ENCODE measurements at places on chromosomes 3 and 15.

DNA sequence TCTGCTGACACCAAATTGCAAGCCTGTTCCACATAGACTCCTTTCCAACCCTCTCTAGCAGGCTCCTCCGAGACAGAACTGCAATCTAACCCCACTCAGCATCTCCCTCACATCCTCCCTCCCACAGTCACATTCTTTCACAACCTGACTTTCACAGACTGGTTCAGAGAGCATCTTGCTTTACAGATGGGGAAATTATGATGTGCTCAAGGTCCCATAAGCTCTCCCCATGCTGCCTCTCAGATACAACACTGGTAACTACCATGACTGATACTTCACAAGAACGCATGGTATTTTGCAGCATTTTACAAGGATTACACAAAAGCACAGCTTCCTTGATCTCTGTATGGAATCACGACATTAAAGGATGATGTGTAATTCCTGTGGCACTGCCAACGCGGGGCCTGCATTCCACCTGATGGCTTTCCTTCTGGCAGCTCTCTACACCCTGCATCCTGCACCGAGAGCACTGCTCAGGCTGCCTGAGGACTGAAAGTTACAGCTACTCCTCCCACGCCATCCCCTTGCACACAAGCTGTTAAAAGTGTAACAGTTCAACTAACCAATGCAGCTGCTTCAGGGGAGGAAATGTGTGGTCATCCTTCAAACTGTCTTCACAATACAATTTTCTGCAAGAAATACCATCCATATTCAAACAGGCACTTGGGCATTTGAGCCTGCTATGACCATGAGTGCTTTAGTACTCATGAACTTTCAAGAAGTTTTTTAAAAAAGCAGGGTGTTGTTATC is 27.6 kb downstream of the TBC1D2B start:
- no peak for DNase-seq

DNA sequence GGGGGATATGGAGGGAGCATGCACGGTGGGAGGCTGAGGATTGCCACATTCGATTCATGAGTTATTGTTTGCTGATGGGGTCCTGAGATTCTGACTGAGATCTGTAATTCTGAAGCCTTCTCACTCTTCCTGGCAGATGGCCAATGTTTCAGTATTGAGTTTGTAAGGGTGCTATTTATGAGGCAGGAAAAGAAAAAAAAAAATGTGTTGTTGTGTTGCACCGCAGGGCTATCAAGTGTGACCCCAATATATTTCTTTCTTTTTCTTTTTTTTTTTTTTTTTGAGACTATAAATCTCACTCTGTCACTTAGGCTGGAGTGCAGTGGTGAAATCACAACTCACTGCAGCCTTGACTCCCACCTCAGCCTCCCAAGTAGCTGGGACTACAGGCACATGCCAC is 3.2 kb upstream of the SENP2 start:
- DNase-seq: no peak

GRCh38 chr15:86855307-86856291 is 775.9 kb downstream of the AGBL1 start:
- no peak for DNase-seq

- no peak for DNase-seq
Observed at GRCh38 chr3:177948716-177949425, 587.4 kb upstream of the KCNMB2 start.

- no peak for DNase-seq
Observed at GRCh38 chr3:129657261-129658046, 51.0 kb upstream of the PLXND1 start.

- DNase-seq: no peak
Observed at GRCh38 chr15:66404532-66404931, 17.8 kb downstream of the MAP2K1 start.

DNA sequence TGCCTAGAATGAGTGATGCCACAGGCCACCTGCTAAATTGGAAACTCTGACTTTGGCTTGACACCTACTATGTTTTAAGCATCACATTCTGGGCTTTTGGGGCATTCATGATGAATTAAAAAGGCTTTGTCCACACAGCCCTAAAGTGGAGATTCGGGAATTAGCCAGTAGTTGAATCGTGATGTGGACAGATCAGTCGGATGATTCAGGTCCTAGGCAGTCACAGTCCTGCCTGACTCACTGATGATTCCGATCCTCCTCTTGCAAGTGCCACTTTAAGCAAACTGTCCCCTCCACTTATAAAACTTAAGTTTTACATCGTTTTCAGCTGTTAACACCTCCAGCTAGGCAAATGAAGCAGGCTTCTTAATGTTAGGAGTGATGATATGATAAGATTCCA is 75.3 kb downstream of the SYNPR start:
- no peak for DNase-seq

GRCh38 chr3:10437272-10437994 is 68.0 kb downstream of the ATP2B2 start:
- DNase-seq: no peak

GRCh38 chr3:67017211-67017610 is 19.1 kb downstream of the KBTBD8 start:
- DNase-seq: no peak

DNA sequence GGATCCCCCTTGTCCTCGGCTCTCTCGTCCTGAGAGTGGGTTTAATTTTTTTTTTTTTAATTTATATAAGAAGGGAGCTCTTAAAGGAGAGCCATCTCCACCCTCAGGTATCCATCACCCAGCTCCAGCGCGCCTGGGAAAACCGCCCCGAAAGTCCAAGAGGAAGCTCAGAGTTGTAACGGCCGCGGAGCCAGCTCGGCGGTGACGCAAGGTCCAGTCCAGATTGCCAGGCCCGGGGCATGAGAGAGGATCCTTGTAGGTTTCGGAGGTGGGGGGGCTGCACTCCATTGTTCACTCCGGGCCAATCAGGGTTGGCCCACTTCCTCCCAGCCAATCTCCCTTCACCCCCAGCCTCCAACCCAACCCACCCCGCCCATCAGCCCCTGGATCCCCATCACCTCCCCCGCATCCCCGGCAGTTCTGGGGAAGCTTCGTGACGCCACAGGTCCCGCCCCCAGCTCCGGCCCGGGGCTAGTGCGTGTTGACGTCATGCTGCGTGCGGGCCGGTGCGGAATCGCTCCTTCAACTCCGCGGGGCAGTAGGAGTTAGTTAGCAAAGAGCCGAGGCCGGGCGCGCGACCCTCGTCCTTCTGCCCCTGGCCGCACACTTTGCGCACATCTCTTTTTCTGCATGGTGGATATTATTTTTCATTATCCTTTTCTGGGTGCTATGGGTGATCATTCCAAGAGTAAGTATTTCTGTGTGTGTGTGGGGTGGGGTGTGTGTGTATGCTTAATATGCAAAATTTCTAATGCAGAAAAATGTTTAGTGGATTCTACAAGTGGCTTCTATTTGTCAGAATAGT is at the start of gene ISL2:
ISL2 (plus strand) TSS at position 520 of the 805 bp plus-strand sequence; CDS start at position 631, 111 bp downstream.
- no peak for DNase-seq

DNA sequence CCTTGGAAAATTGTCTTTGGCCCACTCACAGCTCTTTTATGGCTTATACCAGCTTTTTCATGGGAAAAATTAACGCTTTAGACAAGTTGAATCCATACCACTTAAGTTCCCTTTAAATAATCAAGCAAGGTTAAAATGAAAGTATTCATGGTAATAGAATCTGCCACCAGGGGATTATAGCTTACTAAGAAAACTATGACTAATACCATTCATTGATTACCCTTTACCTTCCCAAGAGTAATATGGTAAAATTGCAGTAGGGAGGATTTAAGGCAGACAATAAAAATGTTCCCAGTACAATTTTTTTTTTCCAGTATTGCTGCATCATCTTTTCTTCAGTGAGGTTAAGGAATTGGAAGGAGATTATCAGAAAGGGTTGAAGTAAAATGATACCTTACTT is 641.1 kb upstream of the NAALADL2 start:
- no peak for DNase-seq

- DNase-seq: no peak
Observed at GRCh38 chr3:113910966-113911365, 36.8 kb upstream of the ZDHHC23 start.

DNA sequence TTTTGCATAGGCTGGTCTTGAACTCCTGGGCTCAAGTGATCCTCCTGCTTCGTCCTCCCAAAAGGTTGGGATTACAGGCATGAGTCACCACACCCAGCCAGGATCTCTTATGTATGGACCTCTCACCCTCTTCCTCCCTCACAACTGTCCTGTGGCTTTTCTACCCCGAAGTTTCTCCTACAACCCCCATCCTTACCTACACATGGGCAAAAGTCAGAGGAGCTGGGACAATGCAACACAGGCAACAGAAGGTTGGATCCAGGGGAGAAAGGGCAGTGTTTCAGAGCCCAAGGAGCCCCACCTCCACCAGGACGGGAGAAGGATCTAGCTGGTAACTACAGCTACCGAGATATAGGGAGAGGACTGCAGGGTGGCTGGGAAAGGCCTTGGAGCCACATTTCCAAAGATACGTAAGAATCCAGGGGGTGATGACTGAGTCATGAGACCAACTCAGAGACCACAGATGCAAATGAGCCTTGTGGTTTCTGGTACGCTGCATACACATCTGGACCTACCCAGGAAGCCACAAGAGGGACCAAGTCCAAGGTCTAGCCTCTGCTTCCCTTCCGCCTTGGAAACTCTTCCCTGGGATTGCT is 13.6 kb downstream of the IGDCC4 start:
- DNase-seq: no peak

- no peak for DNase-seq
Observed at GRCh38 chr3:151684094-151684493, 49.6 kb upstream of the AADACL2 start.

DNA sequence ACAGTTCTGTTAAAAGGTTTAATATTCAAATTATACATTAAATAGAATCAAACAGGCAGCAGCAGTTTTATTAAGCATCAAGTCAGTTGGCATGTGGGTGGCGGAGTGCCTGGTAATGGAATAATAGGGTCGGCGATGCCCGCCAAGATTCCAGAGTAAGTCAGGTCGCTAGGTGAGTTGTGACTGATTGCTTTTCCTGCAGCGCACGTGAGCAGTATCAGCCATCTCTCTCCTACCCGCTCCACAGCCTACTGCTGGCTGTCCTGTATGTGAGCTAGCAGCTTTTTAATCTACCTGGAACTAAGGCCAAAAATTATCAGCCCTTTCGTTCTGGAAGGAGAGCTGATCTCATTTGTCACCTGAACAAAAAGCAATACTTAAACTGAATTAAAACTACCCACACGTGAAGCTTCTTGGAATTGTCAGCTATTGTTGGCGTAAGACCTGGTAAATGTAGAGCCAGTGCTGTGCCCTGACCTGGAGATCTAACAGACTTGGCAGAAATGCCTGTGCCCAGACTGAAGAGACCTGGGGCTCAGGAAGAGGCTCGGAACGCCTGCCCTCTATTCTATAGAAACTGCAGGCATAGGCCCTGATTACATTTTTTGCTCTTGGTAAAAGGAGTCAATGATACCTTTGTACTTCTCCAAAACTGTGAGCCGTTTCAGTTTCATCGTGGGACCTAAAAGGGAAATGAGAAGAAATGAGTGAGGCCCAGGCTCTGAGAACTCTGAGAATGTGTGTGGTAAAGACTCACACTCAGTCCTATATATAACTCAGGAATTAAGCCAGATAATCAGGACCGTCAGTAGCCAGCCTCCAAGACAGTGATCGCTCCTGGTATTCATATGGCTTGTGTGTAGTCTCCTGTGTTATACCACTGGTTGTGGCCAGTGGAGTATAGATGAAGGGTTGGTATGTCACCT is 21.9 kb downstream of the IDH3A start:
- no peak for DNase-seq

DNA sequence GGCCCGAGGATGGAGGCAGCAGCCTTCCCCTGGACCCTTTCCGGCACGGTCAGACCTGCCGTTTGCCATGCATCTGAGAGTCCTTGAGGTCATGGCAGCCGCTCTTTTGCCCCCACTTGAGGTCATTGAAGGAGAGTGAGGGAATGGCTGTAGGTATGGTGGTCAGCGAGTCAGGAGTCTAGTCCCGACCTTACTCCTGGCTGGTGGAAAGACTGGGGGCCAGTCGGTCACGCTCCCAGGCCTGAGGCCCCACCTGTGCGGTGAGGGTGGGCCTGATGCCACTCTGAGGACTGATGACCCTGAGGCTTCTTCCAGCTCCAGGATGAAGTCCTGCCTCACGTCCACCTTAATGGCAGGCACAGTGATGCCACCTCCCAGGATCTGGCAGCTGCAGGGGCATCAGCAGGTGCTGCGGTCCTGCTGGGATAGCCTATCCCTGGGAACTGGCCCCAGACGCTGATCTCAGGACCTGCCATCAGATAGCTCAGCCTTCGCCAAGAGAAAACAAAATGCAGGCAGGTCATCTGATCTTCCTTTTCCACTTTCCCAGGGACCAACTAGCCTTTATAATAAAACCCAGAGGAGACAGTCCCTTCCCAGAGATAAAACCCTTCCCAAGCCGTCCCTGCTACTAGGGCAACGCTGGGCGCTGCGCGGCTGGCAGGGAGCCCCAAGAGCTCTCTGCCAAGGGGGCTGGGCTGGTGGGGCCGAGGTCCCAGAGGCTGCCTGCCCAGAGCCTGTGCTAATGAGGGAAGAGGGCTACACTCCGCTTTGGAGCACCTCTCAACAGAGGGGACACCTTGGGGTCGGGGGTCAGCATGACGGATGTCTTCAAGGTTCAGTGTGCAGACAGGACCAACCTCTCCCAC is 42.2 kb downstream of the TM2D3 start:
- no peak for DNase-seq

DNA sequence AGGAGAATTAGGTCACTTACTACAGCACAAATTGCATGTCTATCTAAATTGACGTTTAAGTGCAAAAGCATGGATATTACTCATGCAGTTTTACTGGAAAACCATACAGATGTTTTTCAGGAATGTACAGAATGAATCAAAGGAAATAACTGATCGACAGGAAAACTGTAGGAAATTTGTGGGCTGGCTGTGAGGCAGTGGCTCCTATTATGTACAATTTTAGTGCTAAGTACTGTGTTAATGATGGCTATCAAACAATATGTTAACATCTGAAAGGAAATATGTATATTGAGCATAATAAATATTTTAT is 6.9 kb downstream of the NUDT16 start:
- no peak for DNase-seq

- no peak for DNase-seq
Observed at GRCh38 chr3:111541911-111542483, at the start of gene CD96. TSS of gene CD96 (plus strand) at chr3:111542197. CDS start at chr3:111542249, 52 bp downstream.

- no peak for DNase-seq
Observed at GRCh38 chr3:99175276-99175812, 273.8 kb upstream of the DCBLD2 start.

DNA sequence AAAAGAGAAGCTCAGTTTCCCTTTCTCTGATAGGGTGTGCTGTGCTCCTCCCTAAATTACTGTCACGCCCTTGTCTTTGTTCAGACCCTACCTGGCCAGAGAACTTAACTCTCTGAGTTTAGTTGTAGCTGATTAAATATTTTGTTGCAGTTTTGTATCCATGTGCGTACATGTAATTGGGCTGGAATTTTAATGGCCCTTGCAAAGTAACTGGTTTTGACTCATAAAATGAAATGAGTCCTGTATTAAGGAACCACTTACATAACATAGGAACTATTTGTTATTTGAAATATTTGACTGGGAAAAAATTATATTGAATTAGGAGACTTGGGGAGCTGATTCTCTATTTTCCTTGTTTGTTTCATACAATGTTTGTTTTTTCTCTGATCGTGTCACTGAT is 80.2 kb downstream of the LRRK1 start:
- DNase-seq: peak; percentile 34

GRCh38 chr3:13162549-13163320 is 89.5 kb upstream of the IQSEC1 start:
- DNase-seq: no peak

- DNase-seq: no peak
Observed at GRCh38 chr3:99648516-99648915, 10.1 kb downstream of the COL8A1 start.
